ENCODE measurements at places on chromosomes 2 and 18.

DNA sequence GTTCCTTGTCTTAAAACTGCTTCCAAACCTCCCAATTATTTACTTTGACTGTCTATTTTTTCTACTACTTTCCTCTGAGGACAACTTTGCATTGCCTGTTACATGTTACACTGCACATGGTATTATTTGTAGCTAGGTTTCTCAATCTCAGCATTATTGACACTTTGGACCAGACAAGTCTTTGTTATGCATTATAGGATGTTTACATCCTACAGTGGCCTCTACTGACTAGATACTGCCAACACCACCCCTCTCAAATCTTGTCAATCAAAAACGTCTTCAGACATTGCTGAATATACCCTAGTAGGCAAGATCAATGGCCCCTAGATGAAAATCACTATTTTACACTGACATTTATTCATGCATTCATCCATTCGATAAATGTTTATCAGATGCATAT is 129.6 kb upstream of the DNAJC10 start:
- no peak for DNase-seq

- no peak for DNase-seq
Observed at GRCh38 chr2:149885946-149886345, 298.4 kb upstream of the MMADHC start.

- DNase-seq, result no peak
Observed at GRCh38 chr18:33210575-33211189, 229.8 kb downstream of the CCDC178 start.

GRCh38 chr2:38498045-38498481 is 104.7 kb downstream of the HNRNPLL start:
- no peak for DNase-seq

- DNase-seq, result no peak
Observed at GRCh38 chr2:168348076-168348475, 100.7 kb upstream of the STK39 start.

DNA sequence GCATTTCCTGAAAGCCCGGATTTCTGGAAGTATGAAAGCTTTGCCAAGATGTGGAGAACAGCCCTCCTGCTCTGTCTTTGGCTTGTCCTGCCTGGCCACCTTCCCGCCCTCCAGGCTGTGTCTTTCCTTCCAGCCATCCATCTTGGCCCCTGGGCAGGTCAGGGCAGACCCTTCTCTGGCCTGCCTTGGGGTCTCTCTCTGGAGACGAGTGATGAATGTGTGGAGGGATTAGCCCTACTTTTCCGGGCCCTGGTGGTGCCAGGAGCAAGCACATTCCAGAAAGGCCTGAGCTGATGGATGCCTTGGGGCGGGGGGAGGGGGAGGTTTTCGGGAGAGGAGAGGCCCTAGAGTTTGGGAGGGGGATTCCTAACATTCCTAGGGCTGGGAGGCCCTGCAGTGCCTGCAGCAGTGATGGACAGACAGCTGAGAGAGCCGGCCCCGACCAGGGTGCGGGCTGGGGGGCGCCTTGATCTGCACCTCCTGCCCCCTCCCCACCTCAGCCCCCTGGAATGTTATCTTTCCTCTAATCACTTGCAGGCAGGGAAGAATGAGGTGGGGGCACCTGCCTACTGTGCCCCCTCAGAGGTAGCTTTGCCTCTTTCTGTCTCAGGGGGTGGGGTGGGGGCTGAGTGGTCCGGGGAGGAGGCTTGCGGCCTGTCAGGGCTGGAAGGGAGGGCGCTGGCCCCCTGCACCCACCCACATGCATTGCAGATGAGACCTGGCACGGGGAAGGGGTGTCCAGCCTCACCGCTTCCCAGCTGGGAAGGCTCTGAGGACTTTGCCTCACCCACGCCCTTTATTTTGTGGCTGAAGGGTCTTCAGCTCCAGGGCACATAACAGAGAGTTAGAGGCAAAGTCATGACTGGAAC is 156.2 kb downstream of the DDX1 start:
- DNase-seq, result no peak

DNA sequence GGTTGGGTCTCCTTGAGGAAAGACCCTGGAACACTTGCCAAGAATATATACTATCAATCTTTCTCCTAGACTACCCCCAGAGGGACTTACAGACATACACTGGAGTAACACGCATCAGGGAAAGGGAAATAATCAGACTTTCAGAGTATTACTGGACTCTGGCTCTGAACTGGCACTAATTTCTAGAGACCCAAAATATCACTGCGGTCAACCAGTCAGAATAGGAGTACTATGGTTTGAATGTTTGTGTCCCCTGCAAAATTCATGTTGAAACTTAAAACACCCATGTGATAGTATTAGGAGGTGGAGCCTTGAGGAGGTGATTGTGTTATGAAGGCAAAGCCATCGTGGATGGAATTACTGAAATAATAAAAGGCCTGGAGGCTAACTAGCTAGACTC is 323.7 kb downstream of the EN1 start:
- DNase-seq, result no peak

GRCh38 chr2:150919901-150920300 is 341.8 kb downstream of the RBM43 start:
- DNase-seq, result no peak

GRCh38 chr2:107729440-107729839 is 97.3 kb upstream of the RGPD4 start:
- no peak for DNase-seq

- DNase-seq, result no peak
Observed at GRCh38 chr2:59658906-59659635, 894.4 kb downstream of the BCL11A start.

DNA sequence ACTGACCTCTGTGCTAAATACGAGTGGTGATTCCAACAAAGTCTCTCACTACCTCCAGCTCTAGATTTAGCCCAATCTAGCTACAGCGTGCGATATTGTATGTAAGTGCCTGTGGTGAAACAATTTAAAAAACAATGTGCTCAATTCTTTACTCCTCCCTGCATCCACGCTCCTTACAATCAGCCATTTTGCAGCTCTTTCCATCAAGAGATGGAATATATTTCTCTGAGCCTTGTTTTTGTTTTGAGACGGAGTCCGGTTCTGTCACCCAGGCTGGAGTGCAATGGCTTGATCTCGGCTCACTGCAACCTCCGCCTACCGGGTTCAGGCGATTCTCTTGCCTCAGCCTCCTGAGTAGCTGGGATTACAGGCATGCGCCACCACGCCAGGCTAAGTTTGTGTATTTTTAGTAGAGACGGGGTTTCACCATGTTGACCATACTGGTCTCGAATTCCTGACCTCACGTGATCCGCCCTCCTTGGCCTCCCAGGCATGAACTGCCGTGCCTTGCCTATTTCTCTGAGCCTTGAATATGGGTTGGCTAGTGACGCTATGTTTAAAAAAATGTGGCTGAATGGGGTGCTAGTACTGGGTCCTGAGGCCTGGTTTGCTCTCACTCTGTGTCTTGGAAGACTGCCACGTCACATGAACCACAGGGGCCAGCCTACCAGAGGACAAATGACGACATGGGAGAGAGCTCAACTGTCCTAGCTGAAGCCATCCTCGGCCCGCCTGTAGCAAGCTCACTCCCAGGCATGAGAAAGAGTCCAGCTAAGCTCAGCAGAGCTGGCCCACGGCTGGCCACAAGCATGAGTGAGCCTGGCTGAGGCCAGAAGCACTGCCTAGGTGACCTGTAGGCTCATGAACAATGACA is 14.8 kb downstream of the WDFY1 start:
- DNase-seq, result no peak

GRCh38 chr18:46542545-46542944 is 114.5 kb downstream of the LOXHD1 start:
- DNase-seq, result no peak

- DNase-seq, result no peak
Observed at GRCh38 chr2:176380341-176380740, 111.1 kb downstream of the MTX2 start.

- DNase-seq, result no peak
Observed at GRCh38 chr2:12274591-12274990, 442.1 kb upstream of the TRIB2 start.

DNA sequence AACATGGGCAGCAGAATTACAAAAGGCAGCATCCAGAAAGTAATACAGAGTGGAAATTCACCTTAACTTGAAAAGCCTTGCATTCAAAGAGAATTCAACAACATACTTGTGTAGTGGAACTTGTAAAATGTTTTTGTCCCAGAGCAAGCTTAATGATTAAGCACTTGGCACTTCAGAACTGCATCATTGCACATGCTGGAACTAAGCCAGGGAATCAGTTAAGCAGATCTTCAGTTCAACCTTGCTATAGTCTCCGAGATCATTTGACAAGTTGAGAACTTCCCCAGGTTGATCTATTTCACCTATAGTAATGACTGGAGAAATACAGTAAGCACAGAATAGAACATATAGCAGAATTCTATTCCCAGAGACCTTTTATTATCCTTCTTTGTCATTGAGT is 1337.2 kb upstream of the NXPH2 start:
- DNase-seq, result no peak

DNA sequence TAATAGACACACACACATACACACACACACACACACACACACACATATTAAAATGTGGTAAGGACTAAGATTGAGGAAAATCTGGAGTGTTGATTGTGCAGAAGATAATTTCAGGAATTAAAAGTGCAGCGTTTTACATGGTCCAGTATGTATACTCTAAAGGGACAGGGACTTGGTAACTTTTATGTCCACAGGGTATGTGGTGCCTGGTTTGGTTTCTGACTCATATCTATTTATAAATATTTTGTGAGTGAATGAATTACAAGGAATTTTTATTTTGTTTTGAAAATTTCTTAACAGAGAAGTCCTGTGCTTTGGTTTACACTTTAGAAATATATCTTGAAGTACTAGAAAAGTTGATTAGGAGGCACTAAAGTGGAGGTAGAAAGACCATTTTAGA is 287.7 kb upstream of the NXPH2 start:
- DNase-seq, result no peak

GRCh38 chr18:40957533-40958070 is 997.4 kb upstream of the PIK3C3 start:
- DNase-seq, result no peak

- no peak for DNase-seq
Observed at GRCh38 chr18:49529596-49529995, 32.3 kb upstream of the LIPG start.

DNA sequence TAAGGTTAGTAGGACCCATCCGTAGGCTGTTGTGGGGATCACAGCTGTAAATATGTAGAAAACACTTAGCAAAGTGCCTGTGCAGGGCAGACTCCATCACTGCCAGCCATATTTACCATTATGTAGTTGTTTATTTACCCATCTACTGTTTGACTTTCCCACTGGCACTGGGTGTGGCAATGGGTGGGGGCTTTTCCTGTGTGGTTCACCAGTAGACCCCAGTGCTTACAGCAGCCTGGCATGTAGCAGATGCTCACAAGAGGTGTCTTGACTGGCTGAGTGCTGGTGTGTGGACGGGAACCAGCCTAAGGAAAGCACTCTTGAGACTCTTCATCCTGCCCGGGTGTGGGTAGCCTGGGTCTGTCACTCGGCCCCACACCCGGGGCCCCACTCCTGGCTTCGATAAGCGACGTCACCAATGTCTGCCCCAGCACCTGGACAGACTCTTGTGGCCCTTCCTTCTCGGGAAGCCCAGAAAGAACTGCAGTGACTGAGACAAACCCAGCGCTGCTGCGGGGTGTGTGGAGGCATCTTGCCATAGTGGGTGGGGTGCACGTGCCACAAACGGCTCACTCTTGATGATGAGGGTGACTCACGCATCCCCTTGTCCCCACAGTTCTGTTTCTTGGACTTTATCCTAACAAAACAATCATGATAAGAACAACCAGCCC is 78.3 kb downstream of the HDAC4 start:
- no peak for DNase-seq

DNA sequence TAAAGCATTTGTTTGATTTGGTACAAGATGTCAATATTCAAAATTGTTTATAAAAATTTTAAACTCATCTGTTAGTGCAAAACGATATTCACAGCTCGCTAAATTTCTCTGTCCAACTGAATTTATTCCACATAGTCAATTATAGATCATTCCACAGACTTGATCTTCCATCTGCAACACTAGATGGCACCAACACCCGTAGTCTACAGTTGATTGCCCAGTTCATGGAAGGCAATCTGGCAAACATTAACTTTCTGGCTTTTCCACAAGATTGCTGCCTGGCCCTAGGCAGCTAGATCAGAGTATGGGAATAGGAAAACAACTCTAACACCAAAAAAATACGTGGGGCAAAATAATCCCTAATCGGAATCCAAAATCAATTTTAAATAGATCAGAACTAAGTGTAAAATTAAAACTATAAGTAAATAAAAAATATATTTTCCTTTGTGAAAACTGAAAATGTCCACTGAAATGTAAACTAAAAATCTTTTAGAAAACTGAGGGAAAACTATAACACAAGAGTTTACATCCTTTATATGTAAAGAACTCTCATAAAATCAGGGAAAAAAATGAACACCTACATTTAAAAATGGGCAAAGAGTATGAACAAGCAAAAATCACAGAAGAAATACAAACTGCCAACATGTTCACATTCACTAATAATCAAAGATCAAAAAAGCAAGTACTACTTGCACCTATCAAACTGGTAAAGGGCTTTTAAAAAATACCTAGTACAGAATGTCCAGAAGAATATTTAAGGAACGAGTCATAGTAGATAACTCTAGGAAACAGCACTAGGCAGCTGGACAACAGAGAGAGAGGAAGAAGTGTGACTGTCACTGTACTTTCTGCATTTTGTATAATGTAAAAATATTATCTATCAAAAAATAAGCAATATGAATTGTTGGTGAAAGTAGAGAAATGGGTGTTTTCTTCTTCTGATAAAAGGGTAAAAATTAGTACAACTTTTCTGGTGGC is 35.0 kb downstream of the RTN4 start:
- peak; percentile 13 for DNase-seq

GRCh38 chr2:114436329-114436728 is 6.1 kb upstream of the DPP10 start:
- DNase-seq, result no peak

GRCh38 chr2:88168386-88168785 is 1.8 kb upstream of the THNSL2 start:
- no peak for DNase-seq

- DNase-seq, result no peak
Observed at GRCh38 chr2:67871686-67872412, 191.0 kb downstream of the C1D start.

GRCh38 chr18:10838553-10838952 is 310.8 kb downstream of the PIEZO2 start:
- no peak for DNase-seq

Data from stimulated activated naive CD4-positive, alpha-beta T cell (primary cell).